Adipose tissue (tissue), 3 donors: ENCODE measurements at places on chromosomes 5 and 9. TPM values are rescaled to one million over a fixed set of nuclear protein-coding genes. Genes with fewer than 3 reads are reported as not detected.

CARTPT gene
- polyA plus RNA-seq, result 0.85 TPM

RASGRF2 gene
- polyA plus RNA-seq, result 12.6 TPM

F2RL1 gene
- 10.4 TPM for polyA plus RNA-seq

EQTN gene
- not detected for polyA plus RNA-seq

HOMER1 gene
- 1.0 TPM for polyA plus RNA-seq

RFESD gene
- 1.0 TPM for polyA plus RNA-seq

DMGDH gene
- 5.3 TPM for polyA plus RNA-seq

SPATA31C1 gene
- not detected for polyA plus RNA-seq

BHMT2 gene
- polyA plus RNA-seq, result 2.1 TPM

GZMA gene
- 2.0 TPM for polyA plus RNA-seq

TMEM174 gene
- not detected for polyA plus RNA-seq

DNAJC25 gene
- polyA plus RNA-seq, result 6.0 TPM

SHISAL2B gene
- polyA plus RNA-seq, result 0.27 TPM

TLE1 gene
- 43.6 TPM for polyA plus RNA-seq

CAMK2A gene
- polyA plus RNA-seq, result 0.06 TPM

LIX1 gene
- not detected for polyA plus RNA-seq

SPINK4 gene
- polyA plus RNA-seq, result not detected
